H1 (cell line): ENCODE measurements at places on chromosomes 1 and 21. TPM values are rescaled to one million over a fixed set of nuclear protein-coding genes. Genes with fewer than 3 reads are reported as not detected.

LEFTY1 gene
- total RNA-seq, result 8.4 and 11.7 TPM in 2 replicates

DNA sequence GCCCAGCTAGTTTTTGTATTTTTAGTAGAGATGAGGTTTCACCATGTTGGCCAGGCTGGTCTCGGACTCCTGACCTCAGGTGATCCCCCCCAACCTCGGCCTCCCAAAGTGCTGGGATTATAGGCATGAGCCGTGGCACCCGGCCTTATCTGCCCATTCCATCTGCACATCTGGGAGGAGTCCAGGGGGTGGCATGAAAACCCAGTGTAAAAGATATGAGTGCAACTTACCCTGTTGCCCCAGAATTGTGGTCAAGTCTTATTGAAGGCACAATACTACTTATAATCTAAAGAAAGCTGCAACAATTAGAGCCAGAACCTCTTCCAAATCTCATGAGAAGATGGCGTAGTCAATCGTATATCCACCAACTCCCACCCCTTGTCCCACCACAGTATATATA, 18.4 kb downstream of the CTXND2 start:
- DNase-seq, result no peak

DNA sequence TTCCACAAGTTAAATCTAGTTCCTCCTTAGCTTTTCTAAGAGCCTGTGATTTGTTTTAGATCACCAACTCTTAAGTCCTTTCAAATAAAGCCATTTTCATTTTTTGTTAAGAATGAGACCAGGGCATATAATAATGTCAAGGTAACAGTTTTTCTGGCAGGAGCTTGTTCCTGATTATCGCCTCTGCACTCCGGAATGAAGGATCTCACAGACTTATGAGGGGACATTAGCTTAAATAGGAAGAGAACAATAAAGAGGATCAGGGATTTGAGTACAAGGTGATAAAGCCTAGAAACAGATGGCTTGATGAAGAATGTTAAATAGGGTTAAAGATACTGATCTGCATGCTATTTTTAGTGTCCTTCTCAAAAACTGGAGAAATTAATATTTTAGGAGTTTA, 13.6 kb upstream of the OTUD7B start:
- DNase-seq, result no peak

CD244 gene
- not detected in 2 replicates for total RNA-seq

GRCh38 chr1:38037221-38037939, 9.2 kb downstream of the POU3F1 start:
- DNase-seq, result no peak

DNA sequence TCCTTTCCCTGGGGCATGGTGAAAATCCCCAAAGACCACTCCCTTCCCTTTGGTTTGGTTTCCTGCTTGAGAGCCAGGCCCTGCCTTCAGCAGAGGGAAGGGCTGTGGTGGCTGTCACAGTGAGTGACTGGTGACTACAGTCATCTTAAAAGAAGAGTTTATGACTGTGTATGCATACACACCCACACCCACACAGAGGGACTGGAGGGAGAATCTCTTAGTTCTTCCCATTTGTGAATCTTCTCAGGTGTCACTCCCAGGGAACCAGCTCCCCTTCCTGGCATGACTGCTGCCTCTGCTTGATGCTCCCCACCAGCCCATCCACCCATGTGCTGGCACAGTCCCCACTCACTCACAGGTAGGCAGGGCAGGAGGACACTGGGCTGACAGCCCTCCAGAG, 3.9 kb upstream of the KCNA2 start:
- no peak for DNase-seq

DNA sequence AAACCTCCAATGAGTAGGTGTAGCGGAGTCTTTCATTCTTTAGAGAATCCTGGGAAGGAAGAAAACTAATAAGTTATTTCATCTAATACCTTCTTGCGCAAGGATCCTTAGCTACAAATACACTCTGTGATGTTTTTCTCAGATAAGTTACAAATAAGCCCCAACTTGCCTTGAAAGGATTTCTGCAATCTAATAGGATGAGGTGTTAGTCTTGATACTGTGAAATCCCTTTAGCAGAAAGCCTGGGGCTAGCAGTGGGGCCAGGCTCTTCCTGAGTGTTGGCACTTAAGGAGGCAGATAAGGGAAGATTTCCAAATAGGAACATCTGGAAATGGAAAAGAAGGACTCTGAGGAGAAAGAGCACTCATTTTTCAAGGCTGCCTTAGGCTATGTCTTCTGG, 168.0 kb upstream of the DAB1 start:
- DNase-seq, result no peak

- peak; percentile 60 for DNase-seq
Observed at GRCh38 chr1:93878889-93879586, at the start of gene DNTTIP2. Gene DNTTIP2, minus strand, starts transcription at chr1:93879206. Its CDS starts 58 bp downstream, at chr1:93879148.

GRCh38 chr1:31445951-31446350, 32.9 kb downstream of the SERINC2 start:
- no peak for DNase-seq

DNA sequence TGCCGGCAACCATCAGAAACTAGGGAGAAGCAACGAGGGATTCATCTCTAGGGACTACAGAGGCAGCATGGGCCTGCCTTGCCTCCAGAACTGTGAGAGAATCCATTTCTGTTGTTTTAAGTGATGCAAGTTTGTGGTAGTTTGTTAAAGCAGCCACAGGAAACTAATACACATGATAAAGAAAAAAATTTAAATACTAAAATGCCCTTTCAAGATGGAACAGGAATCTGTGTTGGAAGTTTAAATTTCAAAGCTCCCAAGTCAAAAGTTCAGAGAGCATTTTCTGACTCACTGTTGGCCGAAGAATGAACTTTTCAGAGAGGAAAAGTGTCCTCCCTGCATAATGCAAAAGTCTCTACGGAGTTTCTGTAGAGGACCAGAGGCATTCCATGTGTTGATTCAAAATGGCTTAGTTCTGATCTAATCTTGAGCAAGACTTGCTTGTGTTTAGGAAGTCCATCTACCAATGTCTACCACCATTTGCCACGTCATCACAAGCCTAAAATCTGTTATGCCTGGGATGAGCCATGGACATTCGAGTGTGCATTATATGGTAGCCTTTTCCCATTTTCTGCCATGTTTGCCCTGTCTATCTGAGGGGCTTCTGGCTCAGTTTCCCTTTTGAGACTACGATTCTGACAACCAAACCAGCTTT, 22.4 kb upstream of the ARHGAP29 start:
- DNase-seq, result no peak

- DNase-seq, result no peak
Observed at GRCh38 chr21:46471514-46471913, 12.8 kb downstream of the DIP2A start.

GRCh38 chr21:40118527-40118926, 251.3 kb downstream of the PCP4 start:
- no peak for DNase-seq

GRCh38 chr1:93980320-93981273, 71.4 kb upstream of the GCLM start:
- no peak for DNase-seq

GRCh38 chr21:45405271-45405818, 380 bp downstream of the COL18A1 start:
- DNase-seq, result no peak

EDARADD gene
- 6.1 and 7.0 TPM in 2 replicates for total RNA-seq

DNA sequence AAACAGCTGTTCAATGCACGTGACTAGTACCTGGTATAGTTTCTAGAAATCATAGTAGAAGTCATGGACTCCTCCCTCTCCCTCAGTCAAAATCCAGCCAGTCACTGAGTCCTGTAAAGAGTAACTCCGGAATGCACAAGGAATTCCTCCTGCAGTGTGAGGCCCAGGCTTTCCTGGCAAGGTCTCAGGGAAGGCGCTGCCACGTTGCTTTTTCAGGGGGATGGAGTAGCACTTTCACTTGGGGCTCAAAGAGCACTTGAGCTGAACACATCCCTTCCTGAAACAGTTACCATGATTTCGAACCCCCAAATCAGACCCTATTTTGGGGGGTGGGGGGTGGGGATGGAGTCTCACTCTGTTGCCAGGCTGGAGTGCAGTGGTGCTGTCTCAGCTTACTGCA, 26.4 kb upstream of the LRRC8D start:
- DNase-seq, result no peak

GRCh38 chr1:220791285-220791684, 4.6 kb downstream of the MTARC1 start:
- no peak for DNase-seq

DNA sequence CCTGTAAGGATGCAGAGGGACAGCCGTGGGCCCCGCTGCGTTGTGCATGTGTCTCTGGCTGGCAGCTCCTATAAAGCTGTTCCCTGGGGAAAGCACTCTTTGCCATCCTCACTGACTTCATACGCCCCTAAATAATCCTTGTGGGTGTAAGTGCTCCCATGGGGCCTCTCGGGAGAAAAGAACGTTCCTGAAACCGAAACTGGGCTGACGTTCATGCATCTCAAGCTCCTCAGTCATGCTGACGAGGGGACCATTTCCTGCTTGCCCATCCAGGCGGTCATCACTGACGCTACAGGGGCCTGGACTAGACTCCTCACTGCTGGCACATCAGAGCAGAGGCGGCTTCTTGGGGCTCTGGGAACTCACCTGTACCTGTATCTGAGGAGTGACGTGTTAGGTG, 73.1 kb upstream of the USP24 start:
- no peak for DNase-seq

CCDC18 gene
- 17.3 and 21.2 TPM in 2 replicates for total RNA-seq

DNA sequence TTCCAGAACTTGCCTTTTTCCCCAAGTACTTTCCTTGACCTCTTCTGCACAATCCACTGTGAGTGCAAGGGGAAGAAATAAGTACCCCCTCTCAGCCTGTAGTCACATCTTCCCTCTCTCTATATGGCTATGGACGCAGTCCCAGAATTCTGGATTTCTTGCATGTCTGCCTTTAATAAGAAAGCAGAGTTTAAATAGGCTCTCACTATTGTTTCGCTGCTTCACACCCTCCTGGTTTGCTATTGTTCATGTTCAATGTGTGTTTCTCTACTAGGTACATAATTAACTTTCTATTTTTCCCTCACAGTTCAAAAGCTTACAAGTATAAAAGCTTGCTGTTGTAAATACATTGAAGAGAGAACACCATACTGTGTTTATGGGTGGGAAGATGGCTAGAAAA, 181.5 kb upstream of the C1orf105 start:
- no peak for DNase-seq

S1PR1 gene
- 3.1 and 3.5 TPM in 2 replicates for total RNA-seq

TNFRSF4 gene
- total RNA-seq, result not detected in 2 replicates

- DNase-seq, result no peak
Observed at GRCh38 chr1:199721001-199721400, 306.5 kb upstream of the NR5A2 start.

GRCh38 chr1:237938553-237938952, 47.8 kb upstream of the ZP4 start:
- DNase-seq, result peak; percentile 23

UBXN10 gene
- total RNA-seq, result 0.43 and 0.44 TPM in 2 replicates

NGF gene
- total RNA-seq, result 0.63 TPM in 1 of 2 replicates, not detected in the other

DNA sequence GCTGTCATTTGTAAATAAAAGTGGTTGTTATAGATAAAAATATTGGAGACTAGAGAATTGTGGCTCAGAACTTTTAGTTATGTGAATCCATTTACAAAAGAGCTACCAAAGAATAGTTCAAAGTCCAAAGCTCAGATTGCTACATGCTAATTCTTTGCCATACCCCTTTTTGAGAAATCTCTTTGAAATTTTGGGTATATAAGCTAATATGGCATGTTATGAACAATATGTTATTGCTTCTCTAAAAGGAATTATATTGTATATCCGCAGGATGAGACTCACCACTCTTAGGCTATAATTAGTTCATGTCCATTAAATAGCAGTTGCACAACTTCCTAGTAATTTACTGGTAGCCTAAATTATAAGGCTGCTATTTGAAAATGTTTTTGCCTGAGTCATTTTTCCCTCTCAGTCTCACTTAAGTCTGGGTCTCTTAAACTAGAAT, 178.0 kb downstream of the ZNF281 start:
- DNase-seq, result no peak

CFAP141 gene
- total RNA-seq, result not detected in 2 replicates

GRCh38 chr1:236868625-236869467, 73.8 kb downstream of the MTR start:
- DNase-seq, result peak; percentile 27

RNU1-2 gene
- 1,303 and 1,497 TPM in 2 replicates for total RNA-seq

- no peak for DNase-seq
Observed at GRCh38 chr1:57741521-57741920, 317.7 kb upstream of the DAB1 start.

DNA sequence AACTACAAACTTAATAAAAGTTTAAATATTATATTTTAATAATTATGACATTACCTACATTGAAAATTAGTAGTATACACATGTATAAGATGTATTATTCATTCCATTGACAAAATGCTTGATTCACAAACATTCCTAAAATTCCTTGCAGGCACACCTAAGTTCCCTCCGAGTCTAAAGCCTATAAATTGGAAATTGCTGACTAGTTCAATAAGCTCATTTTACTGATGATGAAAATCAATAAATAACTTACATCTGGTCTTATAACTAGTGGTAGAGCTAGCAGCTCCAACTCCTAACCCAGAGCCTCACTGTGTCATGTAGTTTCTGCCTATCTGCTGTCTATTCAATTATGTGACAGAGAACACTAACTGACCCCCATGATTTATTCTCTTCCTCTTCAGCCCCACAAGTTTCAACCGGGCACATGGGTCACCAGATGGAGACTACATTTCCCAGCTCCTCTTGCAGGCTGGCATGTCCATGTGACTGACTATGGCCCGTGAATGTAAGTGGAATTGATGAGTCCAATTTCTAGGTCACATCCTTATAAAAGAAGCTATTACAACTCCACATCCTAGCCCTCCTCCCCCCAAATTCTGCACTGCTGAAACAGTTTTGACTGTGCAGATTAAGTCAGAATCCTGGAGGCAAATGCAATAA, 29.6 kb upstream of the LRRC8D start:
- DNase-seq, result no peak

CRYBG2 gene
- 17.0 and 22.2 TPM in 2 replicates for total RNA-seq

GRCh38 chr1:224615861-224616755, at the start of gene CNIH3:
Gene CNIH3, plus strand, starts transcription at chr1:224616317. Its CDS starts 858 bp downstream, at chr1:224617175.
- peak; percentile 53 for DNase-seq

KRTAP8-1 gene
- total RNA-seq, result not detected in 2 replicates

DNA sequence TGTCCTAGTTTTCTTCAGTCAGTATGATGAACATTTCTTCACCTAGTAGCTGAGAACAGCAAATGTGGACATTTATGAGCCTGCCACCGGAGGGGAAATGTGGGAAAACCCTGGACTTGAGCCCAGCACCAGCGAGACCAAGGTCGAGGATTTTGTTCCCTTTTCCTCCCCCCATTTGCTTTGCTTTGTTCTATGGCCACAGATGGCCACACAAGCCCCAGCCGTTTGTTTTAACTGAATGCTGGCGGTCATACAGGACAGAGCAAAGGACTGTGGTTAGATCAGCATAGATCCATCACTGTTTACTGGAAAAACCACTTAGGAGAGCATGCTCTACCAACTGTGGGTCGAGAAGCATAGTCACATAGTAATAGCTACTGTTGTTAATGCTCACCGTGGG, 20.9 kb downstream of the SH2D2A start:
- DNase-seq, result no peak

DNA sequence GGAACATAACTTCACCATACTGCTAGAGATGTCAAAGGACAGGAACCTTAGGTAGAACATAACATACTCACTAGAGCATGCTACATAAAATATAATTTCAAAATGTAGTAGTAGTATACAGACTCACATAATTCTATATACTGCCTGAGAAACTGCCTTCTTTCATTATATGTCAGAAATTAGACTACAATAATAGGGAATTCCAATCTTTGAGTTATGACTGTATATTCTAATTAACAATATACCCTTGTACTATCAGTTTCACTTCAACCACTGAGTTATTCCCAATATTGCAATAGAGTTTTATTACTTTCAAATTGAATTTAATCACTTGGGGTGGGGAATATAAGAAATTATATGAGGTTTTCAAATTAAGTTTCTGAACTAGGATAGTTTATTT, 44.0 kb downstream of the OMA1 start:
- no peak for DNase-seq

- DNase-seq, result no peak
Observed at GRCh38 chr21:33036430-33037162, 10.9 kb downstream of the OLIG2 start.
